ENCODE measurements at places on chromosomes 1 and 21. TPM values are rescaled to one million over a fixed set of nuclear protein-coding genes. Genes with fewer than 3 reads are reported as not detected.

DCST1 gene
- total RNA-seq, result not detected

ZSWIM5 gene
- 23.0 TPM for total RNA-seq

DYRK3 gene
- total RNA-seq, result 29.7 TPM

PPIAL4G gene
- total RNA-seq, result not detected

FMOD gene
- 137 TPM for total RNA-seq

OR14C36 gene
- total RNA-seq, result not detected

SRSF4 gene
- total RNA-seq, result 78.6 TPM

PDE4B gene
- 79.5 TPM for total RNA-seq

RGS18 gene
- 3.4 TPM for total RNA-seq

FMO5 gene
- 2.2 TPM for total RNA-seq

ADAMTS5 gene
- total RNA-seq, result 19.0 TPM

DUSP10 gene
- 27.5 TPM for total RNA-seq

TTC39A gene
- 5.2 TPM for total RNA-seq

SPTA1 gene
- 12.0 TPM for total RNA-seq

LYPD8 gene
- total RNA-seq, result not detected

INAVA gene
- 6.2 TPM for total RNA-seq

TNFSF18 gene
- total RNA-seq, result 0.16 TPM

MROH7 gene
- total RNA-seq, result 8.5 TPM

PGLYRP3 gene
- total RNA-seq, result not detected

FOXD3 gene
- total RNA-seq, result 1.9 TPM

MYCL gene
- total RNA-seq, result 11.5 TPM

TIE1 gene
- total RNA-seq, result 33.0 TPM

AKIRIN1 gene
- total RNA-seq, result 43.0 TPM

LRRC71 gene
- total RNA-seq, result not detected

FLG2 gene
- 0.88 TPM for total RNA-seq

LRRC53 gene
- total RNA-seq, result 0.11 TPM

C1orf116 gene
- 2.9 TPM for total RNA-seq

COL9A2 gene
- total RNA-seq, result 66.9 TPM

TNFRSF1B gene
- 7.8 TPM for total RNA-seq

APCS gene
- not detected for total RNA-seq

PRKAA2 gene
- total RNA-seq, result 32.7 TPM

C1orf159 gene
- 16.2 TPM for total RNA-seq

PYHIN1 gene
- total RNA-seq, result not detected

BLZF1 gene
- total RNA-seq, result 45.5 TPM

LCE3B gene
- not detected for total RNA-seq

CTH gene
- total RNA-seq, result 7.2 TPM

KCNQ4 gene
- 7.2 TPM for total RNA-seq

CYP4Z1 gene
- total RNA-seq, result 0.33 TPM

IRF6 gene
- total RNA-seq, result 7.8 TPM

MFAP2 gene
- total RNA-seq, result 52.1 TPM

SHISAL2A gene
- total RNA-seq, result 0.38 TPM

FCRL2 gene
- total RNA-seq, result 0.27 TPM

PCSK9 gene
- 1.1 TPM for total RNA-seq

CFHR4 gene
- not detected for total RNA-seq

PTGER3 gene
- 4.8 TPM for total RNA-seq
